ENCODE measurements at places on chromosomes 2 and 18. TPM values are rescaled to one million over a fixed set of nuclear protein-coding genes. Genes with fewer than 3 reads are reported as not detected.
A peak's percentile ranks its signal among the peaks of the same experiment; 100 is the strongest.

Gene ZNF513
- total RNA-seq: 18.7 TPM

Gene AGXT
- not detected for total RNA-seq

GRCh38 chr2:1798115-1798784 is 53.9 kb upstream of the PXDN start:
- DNase-seq: no peak
- H3K27ac ChIP-seq: no peak overlapping the region
- H3K36me3 ChIP-seq: no peaks in the 10 kb centered on the region
- H3K4me1 ChIP-seq: no peaks in the 10 kb centered on the region
- no peak overlapping the region for H3K4me3 ChIP-seq
- H3K27me3 ChIP-seq: no peaks in the 10 kb centered on the region

GRCh38 chr2:226581661-226582060 is 218.0 kb downstream of the IRS1 start:
- no peaks in the 10 kb centered on the region for H3K36me3 ChIP-seq
- H3K27ac ChIP-seq: no peak overlapping the region
- H3K4me3 ChIP-seq: no peak overlapping the region
- peaks cover 3% of the 10 kb centered on the region for H3K4me1 ChIP-seq
- no peaks in the 10 kb centered on the region for H3K27me3 ChIP-seq

GRCh38 chr2:237581751-237582746 is 8.5 kb downstream of the RAB17 start:
- peak; percentile 86 for DNase-seq
- no peaks in the 10 kb centered on the region for H3K36me3 ChIP-seq
- peak overlapping the region; percentile 34 for H3K27ac ChIP-seq

- no peaks in the 10 kb centered on the region for H3K27me3 ChIP-seq
- no peak overlapping the region for H3K27ac ChIP-seq
- no peaks in the 10 kb centered on the region for H3K36me3 ChIP-seq
Measured at GRCh38 chr2:215870088-215870490, 143.3 kb downstream of the MREG start.

DNA sequence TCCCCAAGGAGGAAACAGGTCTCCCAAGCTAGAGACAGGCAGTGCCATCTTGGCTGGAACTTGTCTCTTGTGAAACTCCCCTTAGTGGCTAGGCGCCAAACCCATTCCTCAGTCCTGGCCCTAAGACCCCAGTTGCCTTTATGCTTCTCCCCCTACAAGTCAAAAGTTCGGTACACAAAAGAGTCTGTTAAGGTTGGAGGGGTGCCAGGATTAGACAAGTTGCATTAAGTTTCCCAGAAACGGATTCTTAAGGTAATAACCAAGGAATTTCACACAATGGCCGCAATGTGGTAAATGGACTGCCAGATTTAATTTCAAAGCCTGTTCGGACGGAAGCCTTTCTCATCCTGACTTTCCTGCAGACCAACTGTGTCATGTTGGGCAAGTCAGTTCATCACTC is 80.7 kb downstream of the CCBE1 start:
- no peak overlapping the region for H3K27ac ChIP-seq
- H3K4me1 ChIP-seq: no peaks in the 10 kb centered on the region
- no peaks in the 10 kb centered on the region for H3K36me3 ChIP-seq

DNA sequence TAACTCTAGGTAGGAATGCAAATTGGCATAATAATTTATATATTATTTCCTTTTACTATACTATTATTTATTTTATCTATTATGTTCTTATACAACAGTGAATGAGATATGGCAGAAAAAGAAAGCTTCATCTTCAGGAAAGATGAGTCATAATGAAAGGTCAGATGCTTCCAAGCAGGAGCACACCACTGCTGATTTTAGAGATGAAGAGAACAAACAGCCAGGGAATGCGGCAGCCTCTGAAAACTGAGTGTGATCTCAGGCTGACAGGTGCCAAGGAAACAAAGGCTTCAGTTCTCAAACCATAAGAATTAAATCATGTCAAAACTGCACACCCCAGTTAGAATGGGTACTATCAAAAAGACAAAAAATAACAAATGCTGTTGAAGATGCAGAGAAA is 149.0 kb downstream of the CCDC178 start:
- no peaks in the 10 kb centered on the region for H3K36me3 ChIP-seq
- no peak overlapping the region for H3K27ac ChIP-seq
- no peak for DNase-seq
- H3K4me1 ChIP-seq: no peaks in the 10 kb centered on the region
- no peak overlapping the region for H3K4me3 ChIP-seq

GRCh38 chr2:23566241-23567142 is 181.5 kb downstream of the KLHL29 start:
- no peak for DNase-seq
- H3K4me3 ChIP-seq: no peak overlapping the region
- H3K27ac ChIP-seq: peak overlapping the region; percentile 28
- H3K36me3 ChIP-seq: no peaks in the 10 kb centered on the region
- H3K27me3 ChIP-seq: no peaks in the 10 kb centered on the region
